ENCODE measurements at places on chromosomes 3 and 15. TPM values are rescaled to one million over a fixed set of nuclear protein-coding genes. Genes with fewer than 3 reads are reported as not detected.

GRCh38 chr3:69240651-69241568 lies 118.5 kb upstream of the LMOD3 start:
- no peaks in the 10 kb centered on the region for H3K36me3 ChIP-seq
- peaks cover 5% of the 10 kb centered on the region for H3K4me1 ChIP-seq
- no peak overlapping the region for H3K4me3 ChIP-seq

- no peak for DNase-seq
- no peak overlapping the region for H3K4me3 ChIP-seq
- H3K4me1 ChIP-seq: no peaks in the 10 kb centered on the region
- H3K27me3 ChIP-seq: peaks cover 4% of the 10 kb centered on the region
Measured at GRCh38 chr15:51382787-51383186, 41.3 kb downstream of the GLDN start.

The RTP4 gene
- 4.1 TPM for total RNA-seq

The RASL12 gene
- total RNA-seq: 46.8 TPM

The PARP14 gene
- total RNA-seq: 35.9 TPM

The PPARG gene
- total RNA-seq: 16.9 TPM

GRCh38 chr3:14548321-14548729 lies 8.2 kb upstream of the GRIP2 start:
- DNase-seq: peak; percentile 51
- H3K4me3 ChIP-seq: no peak overlapping the region
- no peaks in the 10 kb centered on the region for H3K4me1 ChIP-seq
- H3K36me3 ChIP-seq: no peaks in the 10 kb centered on the region
- no peak overlapping the region for H3K27ac ChIP-seq

DNA sequence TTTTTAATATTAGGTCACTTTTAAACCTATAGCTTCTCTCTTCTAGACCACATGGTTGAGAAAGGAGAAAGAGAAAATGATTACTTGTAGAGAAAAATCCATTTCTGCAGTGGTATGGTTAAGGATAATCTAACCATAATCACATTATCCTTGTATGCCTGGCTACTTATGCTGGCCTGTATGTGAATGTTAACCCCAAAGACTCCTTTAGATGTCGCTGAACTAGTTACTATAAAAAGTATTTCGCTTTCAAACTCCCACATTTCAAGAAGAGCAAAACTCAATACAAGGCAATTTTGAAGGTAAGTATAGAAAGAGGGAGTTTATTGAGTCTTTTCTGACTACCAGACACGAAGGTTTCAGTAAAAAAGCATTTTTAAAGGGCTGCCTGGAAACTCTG lies 2.2 kb downstream of the KCTD6 start:
- H3K27ac ChIP-seq: no peak overlapping the region
- no peak overlapping the region for H3K4me3 ChIP-seq
- peaks cover 16% of the 10 kb centered on the region for H3K4me1 ChIP-seq
- no peak for DNase-seq
- H3K36me3 ChIP-seq: no peaks in the 10 kb centered on the region
- H3K27me3 ChIP-seq: no peaks in the 10 kb centered on the region

GRCh38 chr3:81602781-81603180 lies 158.7 kb downstream of the GBE1 start:
- H3K27me3 ChIP-seq: no peaks in the 10 kb centered on the region
- no peak overlapping the region for H3K4me3 ChIP-seq
- no peak overlapping the region for H3K27ac ChIP-seq

GRCh38 chr15:63994073-63994600 lies 52.1 kb downstream of the DAPK2 start:
- no peaks in the 10 kb centered on the region for H3K36me3 ChIP-seq
- no peak for DNase-seq
- peaks cover 20% of the 10 kb centered on the region for H3K4me1 ChIP-seq
- no peaks in the 10 kb centered on the region for H3K27me3 ChIP-seq
- H3K4me3 ChIP-seq: no peak overlapping the region

DNA sequence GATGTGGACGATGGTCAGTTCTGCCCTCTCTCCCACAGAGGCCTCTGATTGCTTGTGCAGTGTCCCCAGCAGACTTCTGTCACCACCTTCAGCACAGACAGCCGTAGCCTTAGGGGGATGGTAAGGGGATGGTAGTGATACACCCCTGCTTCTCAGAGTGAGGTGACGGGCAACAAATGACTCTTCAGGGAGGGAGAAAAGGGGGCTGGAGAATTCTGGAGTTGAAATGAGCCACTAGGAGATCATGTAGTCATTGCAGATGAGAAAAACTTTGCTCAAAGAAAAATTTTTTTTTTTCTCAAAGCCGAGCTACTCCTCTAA lies 29.6 kb upstream of the TIMP4 start:
- peak overlapping the region; percentile 63 for H3K27ac ChIP-seq
- H3K36me3 ChIP-seq: no peaks in the 10 kb centered on the region
- peaks cover 19% of the 10 kb centered on the region for H3K4me1 ChIP-seq
- H3K4me3 ChIP-seq: no peak overlapping the region

GRCh38 chr3:159953325-159954085 lies 35.1 kb upstream of the IL12A start:
- H3K36me3 ChIP-seq: no peaks in the 10 kb centered on the region
- H3K4me3 ChIP-seq: no peak overlapping the region
- no peaks in the 10 kb centered on the region for H3K27me3 ChIP-seq
- no peaks in the 10 kb centered on the region for H3K4me1 ChIP-seq
- no peak for DNase-seq

The ZNF385D gene
- total RNA-seq: 0.41 TPM

- H3K36me3 ChIP-seq: no peaks in the 10 kb centered on the region
- no peak overlapping the region for H3K27ac ChIP-seq
- H3K4me1 ChIP-seq: peaks cover 42% of the 10 kb centered on the region
- no peaks in the 10 kb centered on the region for H3K27me3 ChIP-seq
- no peak overlapping the region for H3K4me3 ChIP-seq
Measured at GRCh38 chr15:68208636-68209240, 3.6 kb upstream of the CALML4 start.

GRCh38 chr3:71309342-71309741 lies 274.2 kb downstream of the FOXP1 start:
- no peak overlapping the region for H3K4me3 ChIP-seq
- peaks cover 36% of the 10 kb centered on the region for H3K4me1 ChIP-seq
- no peaks in the 10 kb centered on the region for H3K36me3 ChIP-seq
- no peaks in the 10 kb centered on the region for H3K27me3 ChIP-seq
- H3K27ac ChIP-seq: no peak overlapping the region

The KLHL40 gene
- total RNA-seq: not detected

DNA sequence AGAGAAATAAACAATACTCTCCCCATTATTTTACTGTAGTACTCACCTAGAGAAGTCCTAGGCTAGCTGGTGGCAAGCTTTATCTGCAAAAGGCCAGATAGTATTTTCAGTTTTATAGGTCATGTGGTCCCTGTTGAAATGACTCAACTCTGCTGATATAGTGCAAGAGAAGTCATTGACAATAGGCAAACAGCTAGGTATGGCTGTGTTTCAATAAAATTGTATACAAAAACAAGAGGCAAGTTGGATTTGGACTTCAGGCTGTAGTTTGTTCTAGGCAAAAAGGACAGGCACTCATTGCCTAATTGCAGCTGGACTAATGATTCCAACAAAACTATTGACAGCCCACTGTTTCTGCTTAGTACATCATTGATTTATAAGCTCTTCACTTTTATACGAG lies 328.0 kb upstream of the PDZRN3 start:
- H3K36me3 ChIP-seq: no peaks in the 10 kb centered on the region
- no peaks in the 10 kb centered on the region for H3K27me3 ChIP-seq
- DNase-seq: no peak
- no peak overlapping the region for H3K27ac ChIP-seq

The SNTN gene
- not detected for total RNA-seq

The CYP1A1 gene
- total RNA-seq: 0.55 TPM
